Femur (tissue), 1 donor: ENCODE measurements at places on chromosomes 3 and 15.

- DNase-seq: no peak
Measured at GRCh38 chr3:98548544-98548943, 16.8 kb downstream of the GPR15 start.

GRCh38 chr3:46974421-46975171, 1.9 kb downstream of the CCDC12 start:
- no peak for DNase-seq

DNA sequence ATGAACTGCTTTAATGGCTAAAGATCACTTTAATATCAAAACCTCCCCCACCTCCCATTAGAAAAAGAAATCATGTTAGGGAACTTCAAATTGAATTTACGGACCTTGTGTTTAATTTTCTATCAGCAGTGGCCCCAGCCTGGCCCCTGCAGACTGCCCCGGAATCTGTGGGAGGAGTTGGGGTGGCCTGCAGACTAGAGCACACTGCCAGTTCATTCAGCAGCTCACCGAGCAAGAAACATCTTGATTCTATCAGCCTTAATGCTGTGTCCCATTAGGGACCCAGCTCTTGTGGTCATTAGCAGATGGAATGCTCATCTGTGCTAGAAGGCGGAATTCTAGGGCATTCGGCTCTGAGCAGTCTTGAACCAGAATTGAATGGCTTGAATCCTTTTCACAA, 54.2 kb downstream of the FLNB start:
- DNase-seq: peak; percentile 68

DNA sequence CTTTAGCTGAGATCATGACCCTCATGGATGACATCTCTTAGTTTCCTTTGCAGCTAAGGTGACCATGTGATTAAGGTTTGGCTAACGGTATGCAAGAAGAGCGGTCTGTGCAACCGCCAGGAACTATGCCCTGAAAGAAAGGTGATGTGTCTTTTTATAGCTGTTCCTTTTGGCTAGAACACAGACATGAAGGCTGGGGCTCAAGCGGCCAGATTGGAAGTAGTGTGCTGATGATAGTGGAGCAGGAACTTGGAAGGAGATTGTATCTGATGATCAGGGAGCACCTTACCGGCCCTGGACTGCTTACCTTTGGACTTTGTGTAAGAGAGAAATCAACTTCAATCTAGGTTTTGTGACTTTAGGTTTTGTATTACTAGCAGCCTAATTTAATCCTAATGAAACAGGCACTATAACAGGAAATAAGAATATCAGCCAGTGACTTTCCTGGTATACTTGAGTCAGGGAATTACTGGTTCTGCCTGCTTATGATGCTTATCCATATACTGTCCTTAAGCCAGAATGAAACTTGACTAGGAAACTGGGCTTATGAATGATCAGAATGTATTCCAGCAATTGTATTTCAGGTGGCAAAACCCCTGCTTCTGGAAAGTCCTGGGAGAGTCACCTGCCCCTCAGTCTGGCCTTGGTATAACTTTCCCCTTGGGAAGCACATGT, 164.3 kb upstream of the LRIG1 start:
- no peak for DNase-seq
